NCI-H1092 treated with DMSO at 0.1 percent for 48 hours (cell line): ENCODE measurements at places on chromosomes 2 and 18.

DNA sequence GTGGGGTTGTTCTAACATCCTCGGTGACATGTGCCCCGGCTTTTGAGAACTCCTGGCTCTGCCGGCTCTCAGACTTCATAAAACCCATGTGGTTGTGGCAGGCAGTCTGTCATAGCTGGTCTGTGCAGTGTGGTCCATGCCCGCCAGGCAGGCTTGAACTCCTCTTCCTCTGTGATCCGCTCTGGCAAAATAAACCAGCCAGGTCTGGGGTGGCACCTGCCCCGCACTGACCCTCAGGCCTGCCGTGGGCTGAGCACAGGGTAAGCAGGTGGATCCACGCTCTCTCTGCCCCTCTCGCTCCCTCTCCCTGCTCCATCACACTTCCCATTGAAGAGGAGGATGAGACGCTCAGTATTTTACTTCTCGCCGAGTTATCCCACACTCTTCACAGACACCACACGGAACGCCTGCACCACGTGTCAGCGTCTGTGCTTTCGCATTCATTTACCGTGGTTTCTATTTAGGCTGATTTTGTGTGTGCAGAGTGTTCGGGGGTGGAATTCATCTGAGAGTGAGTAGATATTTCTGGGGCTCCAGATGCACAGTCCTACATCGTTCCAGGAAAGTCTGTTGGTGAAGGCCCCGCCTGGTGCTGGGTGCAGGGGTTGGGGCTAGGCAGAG is 56.4 kb downstream of the RTP5 start:
- no peak for DNase-seq

DNA sequence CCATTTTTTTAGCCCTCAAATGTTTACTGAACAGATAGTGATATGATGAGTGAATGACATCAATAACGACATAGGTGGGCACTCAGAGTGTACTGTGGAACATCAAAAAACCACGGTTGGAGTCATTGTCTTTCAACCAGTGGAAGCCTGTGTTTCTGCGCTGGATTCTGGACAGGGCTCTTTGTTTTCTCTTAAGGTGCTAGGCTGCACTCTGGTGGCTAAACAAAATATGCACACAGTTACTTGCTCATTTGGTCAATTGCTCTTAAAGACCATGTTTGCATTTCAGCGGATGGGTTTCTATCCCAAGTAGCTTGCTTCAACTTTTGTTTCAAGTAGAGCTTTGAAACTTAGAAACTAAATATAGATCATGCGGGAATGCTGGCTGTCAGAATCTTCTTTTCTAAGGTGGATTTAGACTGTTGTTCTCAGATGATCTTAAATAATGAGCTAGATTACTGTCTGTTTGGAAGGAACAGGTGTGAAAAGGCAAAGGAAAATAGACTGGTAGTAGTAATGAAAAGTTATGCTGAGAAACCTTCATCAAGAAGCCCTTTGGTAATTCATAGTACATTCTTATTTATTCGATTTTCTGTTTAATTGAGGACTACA is 48.5 kb upstream of the LYPD6B start:
- DNase-seq, result peak; percentile 40

- DNase-seq, result no peak
Measured at GRCh38 chr2:168120310-168120709, 127.1 kb downstream of the STK39 start.

GRCh38 chr18:10184776-10185175 is 269.7 kb upstream of the APCDD1 start:
- DNase-seq, result no peak

DNA sequence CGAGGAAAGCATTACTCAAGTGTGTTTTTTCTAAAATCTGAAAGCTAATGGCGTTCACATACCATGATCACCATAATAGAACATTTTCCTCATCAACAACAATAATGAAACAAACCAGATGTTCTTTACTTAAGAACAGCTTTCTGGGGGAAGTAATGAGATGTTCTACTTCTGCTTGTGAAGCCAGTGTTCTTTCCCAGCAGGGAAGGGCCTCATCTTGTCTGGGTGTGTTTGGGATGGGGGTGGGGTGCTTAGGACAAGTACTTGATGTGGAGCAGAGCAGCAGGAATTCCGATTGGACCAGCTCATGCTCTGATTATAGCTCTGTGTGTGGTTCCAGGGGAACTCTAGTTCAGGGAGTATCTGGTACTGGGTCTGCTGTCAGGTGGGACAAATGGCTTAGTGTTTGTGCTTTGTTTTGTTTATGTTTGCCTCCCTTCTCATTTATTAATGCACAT is 163.0 kb upstream of the NOSTRIN start:
- no peak for DNase-seq

GRCh38 chr2:197952540-197953202 is 148.3 kb downstream of the PLCL1 start:
- no peak for DNase-seq

GRCh38 chr2:71173096-71173495 is 42.7 kb downstream of the MPHOSPH10 start:
- DNase-seq, result no peak

DNA sequence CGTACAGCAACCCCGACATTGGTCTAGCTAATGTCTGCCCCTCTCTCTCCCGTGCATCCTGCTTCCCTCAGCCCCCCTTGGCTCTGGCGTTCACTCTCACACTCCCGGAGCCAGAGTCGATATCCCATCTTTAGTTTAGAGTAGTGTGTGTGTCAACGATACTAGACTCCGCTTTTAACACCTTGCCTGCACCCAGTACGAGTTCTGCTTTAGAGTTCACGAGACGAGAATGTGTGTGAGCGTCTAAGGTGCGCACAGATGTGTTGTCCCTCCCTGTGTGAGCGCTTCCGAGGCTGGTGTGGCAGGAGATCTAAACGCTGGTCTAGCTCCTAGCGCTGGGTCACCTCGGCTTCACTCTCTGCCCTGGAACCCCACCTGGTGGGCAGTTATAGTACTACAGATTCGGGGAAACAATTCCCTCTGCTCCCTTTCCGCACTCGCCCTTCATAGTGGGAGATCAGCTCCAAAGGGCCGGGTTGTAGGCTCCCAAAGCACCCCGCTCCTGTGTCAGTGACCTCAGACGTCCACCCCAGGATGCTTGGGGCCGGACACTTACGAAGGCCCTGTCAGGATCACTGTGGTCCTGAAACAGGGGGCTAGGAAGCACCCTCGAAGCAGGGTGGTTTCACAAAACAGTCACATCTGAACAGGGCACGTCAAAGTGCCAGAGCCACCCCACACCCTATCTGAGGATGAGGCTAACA is 2.6 kb upstream of the CYP26B1 start:
- peak; percentile 71 for DNase-seq
